ENCODE measurements at places on chromosomes 5 and 9.

GRCh38 chr5:180802325-180803180, at the start of gene MGAT1:
Gene MGAT1 (minus strand): TSS chr5:180802806. CDS start chr5:180792971, 9,835 bp downstream.
- H3K4me3 ChIP-seq, result peak within 1 kb of the TSS; percentile 98
- peak within 1 kb of the TSS; percentile 99 for H3K27ac ChIP-seq
- DNase-seq, result peak; percentile 90
- no peaks in the 10 kb centered on the region for H3K27me3 ChIP-seq
- no peaks in the 10 kb centered on the region for H3K36me3 ChIP-seq

- H3K27ac ChIP-seq, result no peak overlapping the region
- no peak for DNase-seq
- no peak overlapping the region for H3K4me3 ChIP-seq
- no peaks in the 10 kb centered on the region for H3K36me3 ChIP-seq
- H3K27me3 ChIP-seq, result no peaks in the 10 kb centered on the region
- peaks cover 4% of the 10 kb centered on the region for H3K4me1 ChIP-seq
These were observed 734.5 kb upstream of the ZNF608 start for GRCh38 chr5:125480911-125481310.

DNA sequence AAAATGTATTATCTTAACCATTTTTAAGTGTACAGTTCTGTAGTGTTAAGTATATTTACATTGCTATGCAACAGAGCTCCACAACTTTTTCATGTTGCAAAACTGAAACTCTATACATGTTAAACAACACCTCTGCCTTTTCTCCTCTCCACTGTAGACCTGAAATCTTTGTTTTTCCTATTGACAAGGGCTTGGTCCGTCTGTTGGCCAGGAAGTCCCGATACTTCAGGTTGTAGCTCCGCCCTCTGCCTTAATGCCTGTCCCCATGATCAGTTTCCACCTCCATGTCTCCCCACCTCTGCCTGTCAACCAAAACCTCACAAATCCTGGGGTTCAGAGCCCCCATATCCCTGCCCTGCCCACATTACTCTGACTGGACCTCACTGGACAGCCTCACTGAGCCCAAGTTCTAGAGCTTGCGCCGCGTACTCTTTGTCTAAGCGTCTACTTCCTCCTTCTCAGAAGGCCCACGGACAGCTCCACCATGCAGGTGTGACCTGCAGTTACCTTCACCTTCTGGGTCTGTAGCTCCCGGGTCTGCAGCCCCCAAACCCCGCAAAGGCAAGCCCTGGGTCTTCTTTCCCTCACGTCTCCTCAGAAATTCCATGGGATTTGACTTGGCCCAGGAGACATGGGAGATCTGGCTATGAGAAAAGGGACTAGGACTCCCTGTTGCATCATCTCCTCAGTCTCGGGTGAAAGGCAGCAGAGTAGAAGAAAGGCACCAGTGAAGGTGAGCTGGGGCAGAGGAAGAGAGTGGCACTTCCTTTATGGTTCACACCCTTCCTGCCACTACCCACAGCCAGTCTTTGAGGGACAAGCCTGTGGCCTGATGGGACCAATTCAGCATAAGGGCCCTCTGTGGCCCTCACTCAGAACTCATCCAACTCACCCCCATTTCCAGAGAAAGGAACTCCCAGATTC, 8.0 kb downstream of the GLIPR2 start:
- DNase-seq, result no peak
- peaks cover 19% of the 10 kb centered on the region for H3K4me1 ChIP-seq
- no peak overlapping the region for H3K27ac ChIP-seq
- no peak overlapping the region for H3K4me3 ChIP-seq
- H3K27me3 ChIP-seq, result no peaks in the 10 kb centered on the region

DNA sequence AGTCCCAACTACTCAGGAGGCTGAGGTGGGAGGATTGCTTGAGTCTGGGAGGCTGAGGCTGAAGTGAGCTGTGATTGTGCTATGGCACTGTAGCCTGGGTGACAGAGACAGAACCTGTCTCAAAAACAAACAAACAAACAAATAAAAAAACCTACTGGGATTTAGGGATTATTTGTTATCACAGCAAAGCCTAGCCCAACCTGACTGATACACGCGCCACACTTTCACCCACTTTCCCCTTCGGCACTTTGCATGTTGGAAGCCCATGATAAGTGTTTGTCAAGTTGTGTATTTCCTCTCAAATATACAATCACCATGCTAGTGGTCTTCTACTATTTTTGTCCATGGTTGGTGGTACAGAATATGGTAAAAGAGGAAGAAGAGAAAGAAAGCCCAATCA, 50.5 kb upstream of the STC2 start:
- H3K27me3 ChIP-seq, result no peaks in the 10 kb centered on the region
- H3K4me1 ChIP-seq, result no peaks in the 10 kb centered on the region
